ENCODE measurements at places on chromosomes 3 and 15.
A peak's percentile ranks its signal among the peaks of the same experiment; 100 is the strongest.

DNA sequence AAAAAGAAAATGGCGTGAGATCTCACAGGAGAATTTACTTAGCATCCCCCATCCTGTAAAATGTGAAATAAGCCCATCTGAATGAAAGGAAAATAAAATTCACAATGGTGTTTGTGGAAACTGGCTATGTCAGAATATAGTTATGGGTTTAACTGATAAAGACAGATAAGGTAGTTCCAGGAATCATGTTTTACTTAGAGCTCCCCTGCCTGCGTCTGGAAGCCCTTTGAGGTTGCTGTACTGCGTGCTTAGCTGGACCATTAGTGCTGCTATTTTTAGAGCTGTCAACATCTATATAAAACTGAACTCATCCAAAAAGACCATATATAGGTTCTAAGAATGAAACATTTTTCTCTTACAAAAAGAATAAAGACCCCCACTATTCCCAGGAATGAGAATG, 130.8 kb downstream of the LSAMP start:
- DNase-seq: no peak

DNA sequence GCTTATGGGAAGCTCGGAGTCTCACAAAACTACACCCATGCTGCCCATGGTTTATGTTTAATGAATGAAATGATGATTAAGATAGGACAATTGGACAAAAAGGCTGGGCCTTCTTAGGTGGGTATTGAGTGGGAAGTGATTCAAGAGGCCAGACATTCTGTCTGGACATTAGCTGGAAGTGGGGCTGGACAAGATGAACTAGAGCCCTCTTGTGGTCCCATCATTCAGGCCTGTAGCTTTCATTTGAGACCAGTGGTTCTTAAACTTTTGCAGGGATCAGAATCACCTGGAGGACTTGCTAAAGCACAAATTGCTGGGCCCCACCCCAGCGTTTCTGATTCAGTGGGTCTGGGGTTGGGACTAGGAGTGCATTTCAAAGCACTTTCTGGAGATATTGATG, 290.4 kb upstream of the CTDSPL start:
- DNase-seq: no peak

- DNase-seq: no peak
These were observed 287.8 kb upstream of the MCTP2 start for GRCh38 chr15:93943586-93943985.

- no peak for DNase-seq
These were observed 20.3 kb downstream of the KY start for GRCh38 chr3:134630506-134630905.

GRCh38 chr3:125437631-125438435, 62.7 kb upstream of the ZNF148 start:
- DNase-seq: peak; percentile 21

GRCh38 chr3:160676547-160677303, at the start of gene ARL14:
TSS of gene ARL14 (plus strand) at chr3:160677160. CDS start at chr3:160677347, 187 bp downstream.
- DNase-seq: no peak

DNA sequence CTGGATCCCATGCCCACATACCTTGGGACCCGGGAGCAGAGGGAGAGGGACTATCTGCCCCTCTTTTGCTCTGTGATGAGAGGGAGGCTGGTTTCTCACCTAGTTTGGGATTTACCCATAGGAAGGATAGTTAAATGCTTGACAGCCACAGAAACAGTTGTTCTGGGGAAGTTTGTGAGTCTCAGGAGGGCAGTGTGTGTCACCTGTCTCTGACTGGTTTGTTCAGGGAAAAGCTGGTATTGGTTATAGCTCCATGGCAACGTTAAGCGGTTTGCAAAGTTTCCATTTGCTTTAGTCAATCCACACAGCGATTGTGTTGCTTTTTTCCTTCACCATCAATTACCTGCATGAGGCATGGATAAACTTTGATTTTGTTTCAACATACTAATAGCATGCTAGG, 3.7 kb upstream of the TMED3 start:
- no peak for DNase-seq

GRCh38 chr15:85444122-85444745, 63.8 kb downstream of the AKAP13 start:
- no peak for DNase-seq

DNA sequence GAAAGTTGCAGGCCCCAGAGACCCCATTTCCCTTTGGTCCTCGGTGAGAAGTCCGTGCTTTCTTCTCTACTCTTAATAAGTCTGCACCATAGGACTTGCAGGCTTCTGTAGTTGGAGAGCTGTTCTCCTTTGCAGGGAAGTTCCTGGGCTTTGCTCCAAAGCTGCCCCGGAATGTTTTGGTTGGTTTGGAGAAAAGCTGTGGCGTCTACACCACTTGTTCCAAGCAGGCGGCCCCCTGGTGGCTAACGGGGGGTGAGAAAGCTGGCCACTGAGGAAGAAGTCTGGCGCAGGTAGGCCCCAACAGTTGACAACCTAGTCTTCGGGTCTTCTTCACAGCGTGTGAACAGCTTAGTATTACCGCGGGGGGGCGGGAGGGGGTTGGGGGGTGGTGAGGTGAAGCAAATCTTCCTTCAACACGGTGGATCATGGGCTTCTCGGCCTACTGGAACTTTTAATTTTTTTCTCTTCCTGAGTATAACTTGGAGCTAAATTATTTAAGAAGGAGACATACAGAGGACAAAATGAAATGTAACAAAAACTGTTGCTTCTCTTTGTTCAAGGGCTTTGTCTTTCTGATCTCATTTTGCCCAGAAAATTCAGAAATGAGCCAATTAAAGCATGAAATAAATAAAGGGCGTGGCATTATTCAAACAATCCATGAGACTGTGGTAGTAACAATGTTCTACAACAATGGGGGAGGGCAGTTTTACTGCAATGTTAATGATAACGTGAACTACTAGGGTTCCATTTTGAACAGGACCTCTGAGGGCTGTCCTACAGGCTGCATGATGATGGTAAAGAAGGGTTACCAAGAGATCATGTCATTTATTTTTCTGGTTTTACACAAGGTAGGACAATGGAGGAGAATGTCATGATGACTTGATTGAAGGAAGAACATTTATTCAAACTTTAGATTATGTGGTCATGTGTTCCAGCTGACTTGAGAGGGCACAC, 2.2 kb upstream of the THRB start:
- peak; percentile 41 for DNase-seq

DNA sequence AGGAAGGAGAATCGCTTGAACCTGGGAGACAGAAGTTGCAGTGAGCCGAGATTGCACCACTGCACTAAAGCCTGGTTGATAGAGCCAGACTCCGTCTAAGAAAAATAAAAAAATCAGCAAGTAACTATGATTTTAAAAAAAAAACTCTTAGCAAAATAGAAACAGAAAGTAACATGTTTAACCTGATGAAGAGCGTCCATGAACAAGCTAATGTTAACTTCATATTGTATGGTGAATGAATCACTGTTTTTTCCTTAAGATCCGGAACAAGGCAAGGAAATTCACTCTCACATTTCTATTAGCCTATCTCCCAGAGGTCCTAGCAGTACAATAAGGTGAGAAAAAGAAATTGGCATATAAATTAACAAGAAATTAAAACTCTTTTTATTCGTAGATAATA, 69.0 kb downstream of the RFX7 start:
- DNase-seq: no peak

- DNase-seq: peak; percentile 73
These were observed 26.4 kb downstream of the FAH start for GRCh38 chr15:80179025-80179759.

- no peak for DNase-seq
These were observed 41.7 kb upstream of the CAPN7 start for GRCh38 chr3:15164340-15164739.

DNA sequence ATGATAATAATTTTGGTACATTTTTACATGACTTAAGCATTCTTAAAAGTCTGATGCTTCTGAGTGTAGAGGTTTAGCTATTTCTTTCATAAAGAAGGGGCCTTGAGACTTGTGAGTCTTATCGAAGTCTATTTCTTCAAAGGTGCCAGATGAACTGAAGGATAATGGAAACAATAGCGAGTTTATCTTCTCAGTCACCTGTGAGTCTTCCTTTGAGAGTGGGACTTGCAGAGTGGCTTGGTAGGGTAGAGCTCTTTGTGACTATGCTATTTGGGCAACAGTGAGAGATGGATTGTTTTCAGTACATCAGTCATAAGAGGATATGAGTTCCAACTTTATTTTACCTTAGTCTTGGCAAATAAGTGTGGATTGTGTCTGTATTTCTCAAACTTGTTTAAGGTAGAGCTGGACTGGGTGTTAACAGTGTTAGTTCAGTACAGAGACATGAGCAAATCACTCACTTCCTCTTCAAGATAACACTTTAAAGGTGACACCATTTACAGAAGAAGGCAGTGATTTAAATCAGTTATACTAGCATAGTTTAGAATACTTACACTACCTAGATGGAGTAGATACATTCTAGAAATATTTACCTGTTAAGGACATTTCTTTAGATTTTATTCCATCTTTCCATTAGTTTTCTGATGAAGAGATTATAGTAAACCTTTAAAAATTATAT, 3.2 kb downstream of the AKAP13 start:
- DNase-seq: no peak

DNA sequence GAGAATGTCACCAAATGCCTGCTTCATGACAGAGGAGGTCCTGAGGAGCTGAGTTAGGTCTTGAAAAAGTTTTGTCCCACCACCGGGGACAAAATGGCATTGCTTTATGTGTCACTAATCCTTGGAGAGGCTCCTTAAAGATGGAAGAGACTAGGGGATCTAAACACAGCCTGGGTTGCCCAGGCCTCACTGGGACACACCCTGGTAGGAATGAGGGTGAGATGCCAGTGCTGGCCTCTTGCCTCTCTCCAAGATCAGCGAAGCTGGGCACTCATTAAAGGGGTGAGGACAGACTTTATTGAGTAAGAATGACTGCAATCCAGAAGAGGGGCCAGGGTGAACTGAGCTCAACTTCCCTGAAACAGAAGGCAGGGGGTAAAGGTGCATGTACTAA, 58.5 kb upstream of the KLF13 start:
- no peak for DNase-seq

DNA sequence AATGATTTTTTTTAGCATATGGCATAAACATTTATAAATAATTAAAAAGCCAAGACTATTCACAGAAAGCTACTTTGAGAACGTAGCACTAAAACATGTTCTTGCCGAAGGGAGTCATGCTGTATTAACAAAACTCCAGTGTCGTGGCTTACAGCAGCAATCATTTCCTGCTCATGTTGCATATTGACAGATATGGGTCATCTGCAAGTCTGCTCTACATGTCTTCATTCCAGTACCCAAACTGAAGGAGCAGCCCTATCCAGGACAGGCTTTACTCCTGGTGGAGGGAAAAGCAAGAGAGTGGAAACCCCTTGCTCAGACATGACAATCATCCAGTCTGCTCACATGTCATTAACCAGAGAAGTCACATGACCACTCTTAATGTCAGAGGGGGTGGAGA, 87.6 kb downstream of the NEK11 start:
- no peak for DNase-seq

DNA sequence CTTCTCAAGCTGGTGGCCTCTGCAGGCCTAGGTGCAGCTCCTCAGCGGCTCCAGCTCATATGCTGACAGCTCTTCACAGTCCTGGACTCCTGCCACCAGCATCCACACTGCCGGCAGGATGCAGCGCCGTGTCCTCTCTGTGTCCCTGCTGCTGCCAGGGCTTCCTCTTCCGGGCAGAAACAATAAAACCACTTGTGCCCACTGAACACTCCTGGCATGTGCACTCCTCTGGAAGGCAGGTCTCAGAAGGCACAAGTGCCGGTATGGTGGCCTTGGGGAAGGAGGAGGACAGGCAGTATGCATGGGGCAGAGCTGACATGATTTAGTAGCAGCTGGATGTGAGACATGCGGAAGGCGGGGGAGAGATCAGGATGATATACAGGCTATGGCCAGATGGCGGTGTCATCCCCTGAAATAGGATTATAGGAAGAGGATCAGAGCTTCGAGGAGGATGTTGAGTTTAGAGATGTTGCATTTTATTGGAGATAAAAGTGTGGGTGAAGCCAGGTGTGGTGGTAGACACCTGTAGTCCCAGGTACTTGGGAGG, 7.5 kb upstream of the MAN2A2 start:
- no peak for DNase-seq
